A375 (cell line): ENCODE measurements at places on chromosomes 1 and 21. TPM values are rescaled to one million over a fixed set of nuclear protein-coding genes. Genes with fewer than 3 reads are reported as not detected.

Gene HCN3
- 1.2 and 2.0 TPM in 2 replicates for total RNA-seq

Gene PRKCZ
- total RNA-seq, result 29.8 and 40.1 TPM in 2 replicates

Gene FASLG
- total RNA-seq, result not detected in 2 replicates

Gene LRRC8D
- total RNA-seq, result 22.0 and 28.8 TPM in 2 replicates

Gene PALMD
- not detected in 2 replicates for total RNA-seq

Gene NR5A2
- 0.37 and 0.60 TPM in 2 replicates for total RNA-seq

Gene GBP6
- not detected in 2 replicates for total RNA-seq

Gene TTC22
- total RNA-seq, result not detected in 2 replicates

Gene CFAP45
- total RNA-seq, result 1.1 and 2.5 TPM in 2 replicates

Gene TFF2
- total RNA-seq, result 2.3 and 2.8 TPM in 2 replicates

Gene LCE4A
- not detected in 2 replicates for total RNA-seq

Gene TNFAIP8L2
- not detected in 2 replicates for total RNA-seq

Gene OR10X1
- not detected in 2 replicates for total RNA-seq

Gene FHAD1
- total RNA-seq, result 0.16 and 0.30 TPM in 2 replicates

Gene GLIS1
- 0.08 TPM in 2 replicates for total RNA-seq

Gene PTGS2
- 0.60 and 0.80 TPM in 2 replicates for total RNA-seq

Gene ACTL8
- 0.98 and 1.5 TPM in 2 replicates for total RNA-seq

Gene UCK2
- 164 and 183 TPM in 2 replicates for total RNA-seq

Gene KRTAP10-7
- total RNA-seq, result not detected in 2 replicates

Gene CCDC18
- total RNA-seq, result 6.3 and 6.8 TPM in 2 replicates

Gene LCE3D
- not detected in 2 replicates for total RNA-seq

Gene PLA2G2A
- total RNA-seq, result 0.21 TPM in 1 of 2 replicates, not detected in the other

Gene DDAH1
- 8.9 and 11.8 TPM in 2 replicates for total RNA-seq

Gene CRYAA
- total RNA-seq, result not detected in 2 replicates

Gene SOD1
- total RNA-seq, result 197 and 224 TPM in 2 replicates

Gene TMEM240
- 0.27 TPM in 1 of 2 replicates, not detected in the other for total RNA-seq

Gene CNIH3
- 4.4 and 11.2 TPM in 2 replicates for total RNA-seq

Gene CYP4A11
- total RNA-seq, result not detected in 2 replicates

Gene KIAA1614
- 0.08 and 0.15 TPM in 2 replicates for total RNA-seq
